Caco-2 (cell line): ENCODE measurements at places on chromosomes 2 and 18. TPM values are rescaled to one million over a fixed set of nuclear protein-coding genes. Genes with fewer than 3 reads are reported as not detected.
A peak's percentile ranks its signal among the peaks of the same experiment; 100 is the strongest.

PPP1CB gene
- total RNA-seq: 185 and 190 TPM in 2 replicates

PIAS2 gene
- total RNA-seq: 16.2 and 16.7 TPM in 2 replicates

KLF7 gene
- 0.36 and 1.2 TPM in 2 replicates for total RNA-seq

B3GNT7 gene
- 2.7 and 3.6 TPM in 2 replicates for total RNA-seq

GALNT13 gene
- total RNA-seq: not detected in 2 replicates

ESCO1 gene
- total RNA-seq: 23.0 and 24.2 TPM in 2 replicates

VIL1 gene
- 401 and 448 TPM in 2 replicates for total RNA-seq

IL1RN gene
- total RNA-seq: not detected in 2 replicates

CHRNG gene
- not detected in 2 replicates for total RNA-seq

DNA sequence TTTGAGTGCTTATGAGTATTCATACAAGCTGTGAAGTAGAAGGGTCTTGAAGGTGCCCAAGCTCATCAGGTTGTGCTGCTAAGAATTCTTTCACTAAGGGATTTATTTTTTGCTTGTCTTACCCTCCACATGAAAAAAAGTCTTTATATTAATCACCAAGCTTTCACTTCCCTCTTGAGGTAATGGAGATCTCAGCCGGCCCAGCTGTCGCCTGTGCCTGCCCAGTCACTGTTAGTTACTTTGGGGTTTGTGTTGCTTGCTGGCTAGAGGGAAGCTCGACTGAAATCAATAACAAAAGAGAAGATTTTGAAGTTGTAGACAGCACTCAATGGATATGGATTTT, 21.9 kb downstream of the MC2R start:
- no peaks in the 10 kb centered on the region for H3K4me1 ChIP-seq
- H3K27me3 ChIP-seq: no peaks in the 10 kb centered on the region
- H3K36me3 ChIP-seq: no peaks in the 10 kb centered on the region
- H3K27ac ChIP-seq: no peak overlapping the region
- no peak overlapping the region for H3K4me3 ChIP-seq

- peak; percentile 96 for DNase-seq
- no peaks in the 10 kb centered on the region for H3K27me3 ChIP-seq
- peaks cover 8% of the 10 kb centered on the region for H3K4me1 ChIP-seq
- peak within 1 kb of the TSS; percentile 73 for H3K4me3 ChIP-seq
These were observed at the start of gene RDH14 for GRCh38 chr2:18560031-18560796. RDH14 (minus strand) TSS chr2:18560653; CDS start chr2:18560572, 81 bp downstream.

GRCh38 chr2:191845248-191845715, 1.6 kb downstream of the CAVIN2 start:
- H3K27me3 ChIP-seq: no peaks in the 10 kb centered on the region; the same call in 1 of the 2 replicates
- H3K4me1 ChIP-seq: 0 out of 2 replicates have a peak, but pooled peaks cover 7% of the 10 kb centered on the region
- H3K27ac ChIP-seq: no peak overlapping the region

GRCh38 chr2:112031473-112032223, 23.4 kb upstream of the TMEM87B start:
- H3K27me3 ChIP-seq: no peaks in the 10 kb centered on the region
- H3K27ac ChIP-seq: no peak overlapping the region
- no peak for DNase-seq
- H3K36me3 ChIP-seq: peaks cover 2% of the 10 kb centered on the region; the same call in 1 of the 2 replicates
- no peak overlapping the region for H3K4me3 ChIP-seq
- H3K4me1 ChIP-seq: no peaks in the 10 kb centered on the region

DNA sequence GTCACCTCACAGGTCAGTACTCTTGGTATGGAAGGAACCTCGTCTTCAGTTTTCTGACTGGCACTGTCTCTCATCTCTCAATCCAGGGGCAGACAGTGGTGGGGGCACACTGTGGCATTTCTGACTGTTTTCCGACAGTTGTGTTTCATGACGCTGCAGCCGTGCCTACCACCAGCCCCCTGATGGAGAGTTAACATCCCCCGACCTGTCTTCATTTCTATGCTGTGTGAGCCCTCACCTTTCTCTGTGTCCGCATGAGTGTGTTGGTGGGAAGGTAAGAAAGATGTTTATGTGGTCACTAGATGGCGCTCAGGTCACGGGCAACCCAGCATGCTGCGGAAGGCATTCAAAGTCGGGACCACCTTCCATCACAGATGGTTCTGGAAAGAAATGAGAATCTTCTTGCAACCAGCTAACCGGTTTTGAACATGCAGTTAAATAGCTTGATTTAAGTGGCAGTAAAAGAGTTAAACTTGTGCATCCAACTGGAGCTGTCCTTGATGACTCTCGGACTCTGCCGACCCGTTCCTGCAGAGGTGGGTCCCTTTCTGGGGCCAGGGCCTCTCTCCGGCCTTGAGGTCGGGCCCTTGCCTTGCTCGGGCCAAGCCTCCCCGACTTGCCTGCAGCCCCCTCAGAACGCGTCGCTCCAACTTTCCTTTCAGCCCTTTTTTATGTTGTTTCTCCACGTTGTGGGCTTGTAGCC, 92.4 kb downstream of the DYSF start:
- no peaks in the 10 kb centered on the region for H3K27me3 ChIP-seq
- H3K4me1 ChIP-seq: no peaks in the 10 kb centered on the region
- DNase-seq: peak; percentile 72
- no peak overlapping the region for H3K4me3 ChIP-seq

- no peaks in the 10 kb centered on the region for H3K4me1 ChIP-seq
- no peak overlapping the region for H3K27ac ChIP-seq
- H3K36me3 ChIP-seq: no peaks in the 10 kb centered on the region
- DNase-seq: no peak
- no peak overlapping the region for H3K4me3 ChIP-seq
These were observed 194.0 kb upstream of the RBMS1 start for GRCh38 chr2:160687629-160688028.

GRCh38 chr2:95380280-95380679, 22.2 kb upstream of the FAHD2A start:
- H3K27ac ChIP-seq: no peak overlapping the region
- DNase-seq: no peak
- no peaks in the 10 kb centered on the region for H3K36me3 ChIP-seq
- H3K4me1 ChIP-seq: no peaks in the 10 kb centered on the region
- H3K27me3 ChIP-seq: no peaks in the 10 kb centered on the region; the same call in 1 of the 2 replicates

DNA sequence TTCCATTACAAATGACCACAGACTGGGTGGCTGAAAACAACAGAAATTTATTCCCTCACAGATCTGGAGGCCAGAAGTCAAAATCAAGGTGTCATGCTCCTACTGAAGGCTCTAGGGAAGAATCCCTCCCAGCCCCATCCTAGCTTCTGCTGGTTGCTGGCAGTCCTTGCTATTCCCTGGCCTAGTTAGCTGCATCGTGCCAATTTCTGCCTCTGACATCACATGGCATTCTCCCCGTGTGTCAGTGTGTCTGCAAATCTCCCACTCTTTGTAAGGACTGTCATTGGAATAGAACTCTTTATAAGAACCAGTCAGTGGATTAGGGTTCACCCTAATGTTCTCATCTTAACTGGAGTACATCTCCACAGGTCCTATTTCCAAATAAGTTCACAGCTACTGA, 30.5 kb upstream of the NCKAP5 start:
- no peak overlapping the region for H3K4me3 ChIP-seq
- H3K36me3 ChIP-seq: no peaks in the 10 kb centered on the region
- H3K27ac ChIP-seq: no peak overlapping the region
- no peaks in the 10 kb centered on the region; the same call in 1 of the 2 replicates for H3K27me3 ChIP-seq
- DNase-seq: no peak

- H3K4me1 ChIP-seq: no peaks in the 10 kb centered on the region
- DNase-seq: no peak
- no peak overlapping the region for H3K4me3 ChIP-seq
- H3K27me3 ChIP-seq: no peaks in the 10 kb centered on the region
- H3K27ac ChIP-seq: no peak overlapping the region
These were observed 73.4 kb downstream of the ZNF516 start for GRCh38 chr18:76421685-76422078.

DNA sequence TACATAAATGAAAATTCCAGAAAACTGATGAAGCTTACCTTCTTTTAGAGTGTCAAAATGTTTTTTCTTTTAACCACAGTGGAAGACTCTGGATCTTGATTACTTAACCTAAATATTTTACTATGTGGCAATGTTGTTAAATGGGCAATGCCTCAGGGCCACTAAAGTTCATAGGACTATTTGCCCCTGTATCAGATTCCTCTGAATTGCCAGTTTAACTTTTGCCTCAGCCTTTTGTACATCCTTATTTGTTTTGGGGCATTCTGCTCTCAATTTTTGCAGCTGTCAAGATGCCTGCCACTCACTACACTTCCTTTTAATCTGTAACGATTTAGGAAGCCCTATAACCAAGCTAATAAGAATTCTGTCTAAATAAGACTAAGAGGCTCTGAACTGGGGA, 31.7 kb upstream of the SERTAD2 start:
- peaks cover 21% of the 10 kb centered on the region for H3K4me1 ChIP-seq
- no peaks in the 10 kb centered on the region for H3K27me3 ChIP-seq
- no peak overlapping the region for H3K4me3 ChIP-seq
- DNase-seq: no peak

- H3K27ac ChIP-seq: no peak overlapping the region
- no peak for DNase-seq
- H3K4me3 ChIP-seq: no peak overlapping the region
- H3K27me3 ChIP-seq: no peaks in the 10 kb centered on the region
These were observed 289.9 kb downstream of the NBAS start for GRCh38 chr2:15271276-15271675.

GRCh38 chr2:10016001-10016801, 27.1 kb upstream of the KLF11 start:
- no peak overlapping the region for H3K27ac ChIP-seq
- no peak for DNase-seq
- no peaks in the 10 kb centered on the region for H3K4me1 ChIP-seq
- H3K36me3 ChIP-seq: no peaks in the 10 kb centered on the region
- H3K4me3 ChIP-seq: no peak overlapping the region
- H3K27me3 ChIP-seq: no peaks in the 10 kb centered on the region

GRCh38 chr2:135318808-135319207, 212.2 kb downstream of the ZRANB3 start:
- no peaks in the 10 kb centered on the region for H3K27me3 ChIP-seq
- H3K36me3 ChIP-seq: no peaks in the 10 kb centered on the region
- no peak for DNase-seq
- no peaks in the 10 kb centered on the region for H3K4me1 ChIP-seq
- H3K27ac ChIP-seq: no peak overlapping the region

DNA sequence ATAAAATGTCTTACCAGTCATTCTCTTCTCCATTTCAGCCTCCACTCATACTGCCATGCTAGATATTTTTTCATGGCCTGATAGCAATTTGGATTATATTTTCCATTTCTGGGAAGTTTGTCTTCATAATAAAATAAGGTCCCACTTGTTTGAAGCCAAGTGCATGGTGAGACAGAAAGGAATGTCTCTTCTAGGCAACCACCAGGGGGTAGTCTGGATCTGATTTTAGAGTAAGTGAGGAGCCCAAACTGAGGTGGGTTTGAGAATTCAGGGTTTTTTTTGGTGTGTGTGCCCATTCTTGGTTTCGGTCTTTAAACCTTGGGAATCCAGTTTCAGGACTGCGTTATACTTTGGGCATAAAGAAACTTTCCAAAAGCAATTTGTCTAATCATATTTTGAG, 315.5 kb downstream of the RPRM start:
- H3K36me3 ChIP-seq: no peaks in the 10 kb centered on the region
- no peak overlapping the region for H3K27ac ChIP-seq
- H3K4me3 ChIP-seq: no peak overlapping the region
- DNase-seq: peak; percentile 55
- no peaks in the 10 kb centered on the region for H3K4me1 ChIP-seq

DNA sequence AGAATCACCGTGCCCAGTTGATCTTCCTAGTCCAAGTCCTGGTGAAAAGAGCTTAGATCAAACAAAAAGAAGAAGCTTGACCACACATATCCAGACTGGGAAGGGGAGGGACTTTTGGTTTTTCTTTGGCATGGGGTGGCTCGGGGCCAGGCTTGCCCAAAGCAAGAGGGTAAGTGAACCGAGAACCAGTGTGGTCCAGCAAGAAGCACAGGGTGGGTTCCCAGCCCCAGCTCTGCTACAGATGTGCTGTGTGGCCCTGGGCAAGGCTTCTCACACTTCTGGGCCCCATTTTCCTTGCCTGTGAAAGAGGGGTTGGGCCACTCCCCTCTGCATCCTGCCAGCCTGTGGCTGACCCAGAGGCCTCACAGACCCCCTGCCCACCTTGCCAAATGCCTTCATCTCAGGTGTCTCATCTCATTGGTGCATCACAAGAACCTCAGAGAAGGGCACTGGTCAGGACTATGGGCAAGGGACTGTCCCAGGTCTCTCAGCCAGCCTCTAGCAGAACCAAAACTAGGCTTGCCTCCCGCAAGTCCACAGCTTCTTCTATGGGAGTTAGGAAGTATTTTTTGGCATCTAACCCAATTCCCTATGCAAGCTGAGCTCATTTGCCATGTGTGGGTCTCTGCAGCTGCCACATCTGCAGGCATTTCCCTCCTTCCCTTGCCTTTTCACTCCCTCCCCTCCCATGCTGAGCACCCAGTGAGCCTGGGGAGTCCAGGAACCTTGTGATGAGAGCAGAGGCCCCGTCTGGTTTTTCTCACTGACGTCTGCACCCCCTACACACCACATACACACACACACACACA, 6.9 kb downstream of the ATP6V1B1 start:
- no peaks in the 10 kb centered on the region; the same call in 1 of the 2 replicates for H3K36me3 ChIP-seq
- no peak overlapping the region for H3K4me3 ChIP-seq
- no peak overlapping the region for H3K27ac ChIP-seq
- DNase-seq: no peak

- H3K27me3 ChIP-seq: no peaks in the 10 kb centered on the region
- no peaks in the 10 kb centered on the region for H3K4me1 ChIP-seq
- no peak overlapping the region for H3K4me3 ChIP-seq
- no peak overlapping the region for H3K27ac ChIP-seq
These were observed 142.3 kb downstream of the TANC1 start for GRCh38 chr2:159110784-159111183.

DNA sequence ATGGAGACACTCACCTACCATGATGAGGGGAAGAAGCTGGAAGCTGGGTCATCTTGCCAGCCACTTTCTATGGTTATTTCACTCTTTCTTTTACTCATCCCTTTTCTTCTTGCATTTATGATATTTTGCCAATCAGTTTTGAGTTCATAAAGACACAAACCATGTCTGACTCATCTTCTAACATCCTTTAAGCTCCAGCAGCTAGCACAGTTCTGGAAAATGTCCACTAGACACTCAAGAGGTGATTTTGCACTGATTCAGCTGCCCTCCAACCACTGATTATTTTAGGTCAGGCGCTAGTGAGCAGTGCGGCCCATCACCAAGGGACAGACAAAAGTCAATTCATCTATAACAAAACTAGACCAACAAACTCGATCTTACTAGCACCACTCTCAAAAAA, 537.1 kb upstream of the ID2 start:
- H3K4me3 ChIP-seq: no peak overlapping the region
- no peaks in the 10 kb centered on the region for H3K36me3 ChIP-seq
- no peak for DNase-seq
- no peaks in the 10 kb centered on the region; the same call in 1 of the 2 replicates for H3K27me3 ChIP-seq
- H3K27ac ChIP-seq: no peak overlapping the region
- H3K4me1 ChIP-seq: peaks cover 4% of the 10 kb centered on the region; the same call in 1 of the 2 replicates
